ENCODE measurements at places on chromosomes 2 and 18. TPM values are rescaled to one million over a fixed set of nuclear protein-coding genes. Genes with fewer than 3 reads are reported as not detected.

DNA sequence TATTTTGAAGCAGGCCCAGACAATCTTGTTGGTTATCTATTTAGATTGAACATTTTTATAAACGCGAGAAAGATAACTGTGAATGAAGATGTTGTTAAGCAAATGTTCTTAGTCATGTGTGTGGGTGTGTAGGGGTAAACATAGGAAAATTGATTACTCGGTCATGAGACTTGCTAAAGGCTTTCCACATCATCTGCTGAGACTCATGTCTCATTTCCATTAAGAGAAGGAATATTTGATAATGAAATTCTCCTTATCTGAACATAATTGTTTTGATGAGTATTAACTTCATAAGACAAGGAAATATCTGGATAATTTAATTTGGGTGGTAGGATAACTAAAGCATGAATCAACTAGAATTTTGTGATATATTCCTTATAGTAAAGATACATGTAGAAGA lies 19.7 kb downstream of the CCDC102B start:
- no peaks in the 10 kb centered on the region for H3K27me3 ChIP-seq
- DNase-seq = no peak
- H3K27ac ChIP-seq = no peak overlapping the region
- no peaks in the 10 kb centered on the region for H3K4me1 ChIP-seq
- H3K36me3 ChIP-seq = no peaks in the 10 kb centered on the region

DNA sequence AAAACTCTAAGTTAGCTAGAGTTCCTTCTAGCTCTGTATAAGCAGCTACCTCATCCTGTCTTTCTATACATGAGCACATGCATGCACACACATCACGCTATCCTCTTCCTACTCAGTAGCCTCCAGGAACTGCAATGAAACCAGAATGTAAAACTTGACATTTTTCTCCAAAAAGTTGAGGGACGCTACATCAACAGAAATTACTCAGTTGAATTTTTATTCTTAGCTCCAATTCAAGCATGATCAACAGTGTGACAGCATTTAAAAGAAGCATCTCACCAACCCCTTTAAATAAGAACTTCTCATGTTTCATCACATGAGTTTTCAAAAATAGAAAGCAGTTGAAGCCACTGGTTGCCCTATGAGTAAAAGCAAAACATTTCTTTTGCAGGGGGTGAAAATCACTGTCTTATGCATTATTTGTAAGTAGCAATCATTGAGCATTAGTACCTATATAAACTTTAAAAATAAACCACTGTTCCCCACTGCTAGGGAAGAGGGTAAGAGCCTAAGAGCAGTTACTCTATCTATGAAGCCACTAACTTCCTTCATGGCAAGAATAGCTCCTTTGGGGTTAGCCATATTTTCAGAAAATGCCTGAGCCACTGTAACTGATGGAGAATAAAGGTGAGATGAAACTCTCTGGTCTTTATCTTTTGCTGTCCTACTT lies 77.9 kb upstream of the ARL5A start:
- H3K27me3 ChIP-seq = no peaks in the 10 kb centered on the region
- peaks cover 39% of the 10 kb centered on the region for H3K4me1 ChIP-seq
- no peaks in the 10 kb centered on the region for H3K36me3 ChIP-seq
- peak overlapping the region; percentile 74 for H3K27ac ChIP-seq
- H3K4me3 ChIP-seq = no peak overlapping the region

The LGALSL gene
- total RNA-seq = 11.4 TPM

The QPCT gene
- 7.8 TPM for total RNA-seq

The ANKRD23 gene
- total RNA-seq = 1,374 TPM

- H3K27me3 ChIP-seq = no peaks in the 10 kb centered on the region
- no peak for DNase-seq
- H3K36me3 ChIP-seq = peaks cover 44% of the 10 kb centered on the region
Observed at GRCh38 chr2:177234267-177234666, 21.7 kb downstream of the HNRNPA3 start.

The DYNAP gene
- total RNA-seq = not detected

DNA sequence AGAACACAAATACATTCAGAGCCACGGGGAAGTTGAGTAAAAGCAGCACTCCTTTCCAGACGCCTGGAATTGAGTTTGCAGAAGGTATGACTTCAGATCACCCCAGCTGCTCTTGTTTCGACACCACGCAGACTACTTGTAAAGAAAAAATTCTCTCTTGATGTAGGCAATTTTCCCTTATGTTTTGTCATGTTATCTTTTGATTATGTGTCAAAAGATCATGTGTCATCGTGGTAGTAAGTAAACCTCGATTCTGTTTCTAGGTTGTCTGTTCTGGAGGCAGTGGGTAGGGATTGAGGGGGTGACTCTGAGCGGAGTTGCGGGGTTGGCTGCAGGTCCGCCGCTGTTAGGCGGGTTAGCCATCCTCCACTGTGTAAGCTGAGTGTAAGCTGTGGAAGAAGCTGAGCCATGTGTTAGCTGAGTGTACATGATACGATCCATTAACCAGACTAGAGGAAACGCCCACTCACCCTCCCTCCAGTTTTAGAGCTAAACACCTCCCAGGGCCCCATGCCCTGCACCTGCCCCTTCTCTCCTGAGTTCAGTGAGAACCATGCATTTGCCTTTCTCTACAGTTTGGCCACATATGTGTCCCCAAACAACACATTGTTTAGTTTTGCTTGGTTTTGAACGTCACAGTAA lies 181.8 kb downstream of the SNTG2 start:
- H3K27me3 ChIP-seq = no peaks in the 10 kb centered on the region
- DNase-seq = no peak
- no peaks in the 10 kb centered on the region for H3K4me1 ChIP-seq
- H3K4me3 ChIP-seq = no peak overlapping the region
- H3K36me3 ChIP-seq = no peaks in the 10 kb centered on the region

GRCh38 chr2:220465700-220466099 lies 838.3 kb downstream of the SLC4A3 start:
- no peak overlapping the region for H3K4me3 ChIP-seq
- no peaks in the 10 kb centered on the region for H3K4me1 ChIP-seq
- DNase-seq = no peak

GRCh38 chr2:80080957-80081356 lies 223.6 kb downstream of the LRRTM1 start:
- no peaks in the 10 kb centered on the region for H3K36me3 ChIP-seq
- H3K4me3 ChIP-seq = no peak overlapping the region
- H3K27me3 ChIP-seq = peaks cover 2% of the 10 kb centered on the region
- no peak overlapping the region for H3K27ac ChIP-seq

- DNase-seq = no peak
- H3K27me3 ChIP-seq = no peaks in the 10 kb centered on the region
- H3K36me3 ChIP-seq = peaks cover 7% of the 10 kb centered on the region
- H3K4me3 ChIP-seq = no peak overlapping the region
- H3K27ac ChIP-seq = no peak overlapping the region
- H3K4me1 ChIP-seq = no peaks in the 10 kb centered on the region
Observed at GRCh38 chr2:226906163-226906693, 70.4 kb downstream of the RHBDD1 start.

- H3K27ac ChIP-seq = no peak overlapping the region
- H3K36me3 ChIP-seq = no peaks in the 10 kb centered on the region
- no peak overlapping the region for H3K4me3 ChIP-seq
- no peak for DNase-seq
- no peaks in the 10 kb centered on the region for H3K4me1 ChIP-seq
Observed at GRCh38 chr18:23595591-23595990, 9.3 kb upstream of the NPC1 start.

DNA sequence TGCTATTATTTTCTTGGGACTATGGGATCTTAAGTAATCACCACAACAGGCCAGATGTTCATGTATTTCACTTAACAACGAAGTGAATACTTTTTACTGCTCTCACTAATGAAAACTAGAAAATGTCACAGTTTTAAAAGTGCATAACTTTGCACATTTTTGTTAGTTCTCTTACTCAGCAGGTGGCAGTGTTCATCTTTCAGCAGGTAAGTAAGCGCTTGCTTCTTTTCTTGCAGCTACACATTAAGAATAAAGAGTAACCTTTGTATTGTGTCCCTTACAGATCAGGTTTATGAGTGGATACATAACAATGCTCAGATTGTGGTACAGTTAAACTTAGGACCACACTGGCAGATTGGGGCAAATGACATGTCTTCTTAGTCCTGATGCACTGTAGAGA lies 61.0 kb downstream of the DAW1 start:
- no peak for DNase-seq
- no peak overlapping the region for H3K4me3 ChIP-seq
- H3K36me3 ChIP-seq = no peaks in the 10 kb centered on the region

DNA sequence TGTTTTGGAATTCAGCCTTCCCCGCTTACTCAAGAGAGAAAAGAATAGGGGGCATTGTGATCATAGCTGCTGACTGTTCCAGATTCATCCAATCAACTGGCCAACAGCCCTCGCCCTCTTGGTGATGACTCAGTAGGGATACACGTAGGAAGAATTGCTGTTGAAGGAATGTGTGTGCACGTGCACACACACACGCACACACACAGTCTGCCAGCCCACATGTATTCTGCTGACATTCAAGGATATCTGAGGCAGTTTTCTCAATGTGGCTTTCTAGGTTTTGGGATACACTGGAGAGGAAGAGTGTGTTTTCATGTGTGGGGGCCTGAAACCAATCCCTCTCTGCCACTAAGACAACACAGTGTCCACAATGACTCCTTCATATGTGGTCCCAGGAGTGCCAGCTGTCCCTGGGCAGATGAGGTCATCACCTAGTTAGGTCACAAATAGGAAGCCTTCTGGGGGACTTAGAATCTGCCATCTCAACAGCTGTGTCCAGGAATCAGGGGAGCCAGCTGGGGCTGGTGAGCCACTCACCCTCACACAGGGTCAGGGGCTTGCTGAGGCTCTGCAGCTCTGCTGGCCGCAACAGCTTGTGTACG lies 352.6 kb downstream of the SS18 start:
- no peaks in the 10 kb centered on the region for H3K4me1 ChIP-seq
- DNase-seq = no peak
- no peaks in the 10 kb centered on the region for H3K36me3 ChIP-seq
- no peak overlapping the region for H3K27ac ChIP-seq

- no peak for DNase-seq
- H3K4me1 ChIP-seq = no peaks in the 10 kb centered on the region
- H3K27ac ChIP-seq = no peak overlapping the region
- peaks cover 33% of the 10 kb centered on the region for H3K36me3 ChIP-seq
- no peak overlapping the region for H3K4me3 ChIP-seq
- no peaks in the 10 kb centered on the region for H3K27me3 ChIP-seq
Observed at GRCh38 chr18:62071071-62071470, 115.8 kb downstream of the PIGN start.

The ERICH2 gene
- total RNA-seq = 0.64 TPM

- no peaks in the 10 kb centered on the region for H3K36me3 ChIP-seq
- H3K27me3 ChIP-seq = no peaks in the 10 kb centered on the region
- no peak overlapping the region for H3K4me3 ChIP-seq
Observed at GRCh38 chr2:238226698-238227586, 12.9 kb downstream of the HES6 start.

The DSG4 gene
- not detected for total RNA-seq

All from psoas muscle (tissue), 8 donors.